Osteocyte (in vitro differentiated cells): ENCODE measurements at places on chromosomes 16 and 17. TPM values are rescaled to one million over a fixed set of nuclear protein-coding genes. Genes with fewer than 3 reads are reported as not detected.

DNA sequence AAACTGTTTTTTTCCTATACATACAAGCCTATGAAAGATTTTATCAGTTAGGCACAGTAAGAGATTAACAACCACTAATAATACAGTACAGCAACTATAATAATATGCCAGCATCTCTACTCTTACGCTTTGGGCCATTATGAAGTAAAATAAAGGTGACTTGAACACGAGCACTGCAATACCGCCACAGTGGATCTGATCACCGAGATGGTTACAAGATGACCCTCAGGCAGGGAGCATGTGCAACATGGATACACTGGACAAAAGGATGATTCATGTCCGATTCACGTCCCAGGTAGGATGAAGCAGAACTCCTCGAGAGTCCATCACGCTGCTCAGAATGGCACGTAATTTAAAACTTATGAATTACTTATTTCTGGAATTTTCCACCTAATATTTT is 10.5 kb downstream of the PELP1 start:
- H3K36me3 ChIP-seq = peaks cover 31% of the 10 kb centered on the region
- H3K27me3 ChIP-seq = no peaks in the 10 kb centered on the region
- DNase-seq = no peak
- H3K4me1 ChIP-seq = no peaks in the 10 kb centered on the region
- H3K27ac ChIP-seq = no peak overlapping the region

DNA sequence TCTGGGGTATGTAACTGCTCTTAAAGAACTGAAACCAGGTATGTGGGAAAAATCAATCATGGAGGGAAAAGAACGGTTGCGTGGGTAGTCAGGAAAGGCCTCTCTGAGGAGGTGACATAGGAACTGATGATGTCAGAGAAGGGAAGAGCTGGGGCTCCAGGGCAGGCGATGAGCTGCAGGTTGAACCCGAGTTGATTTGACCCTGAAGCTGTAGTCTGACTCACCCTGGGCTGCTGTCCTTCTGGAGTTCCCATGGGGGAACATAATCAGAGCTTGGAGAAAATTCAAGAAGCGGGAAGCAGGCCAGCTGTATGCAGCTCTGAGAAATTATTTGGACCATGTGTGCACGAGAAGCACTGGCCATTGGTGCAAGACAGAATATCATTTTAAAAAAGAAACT is 16.7 kb downstream of the SLC6A2 start:
- peaks cover 3% of the 10 kb centered on the region for H3K27me3 ChIP-seq
- H3K36me3 ChIP-seq = no peaks in the 10 kb centered on the region
- H3K4me3 ChIP-seq = no peak overlapping the region
- no peak for DNase-seq
- H3K27ac ChIP-seq = no peak overlapping the region

- no peak overlapping the region for H3K27ac ChIP-seq
- peaks cover 16% of the 10 kb centered on the region for H3K4me1 ChIP-seq
- no peak for DNase-seq
- no peaks in the 10 kb centered on the region for H3K36me3 ChIP-seq
Observed at GRCh38 chr16:71631776-71632175, 5.8 kb downstream of the MARVELD3 start.

GRCh38 chr16:66401610-66402009 is 25.5 kb upstream of the BEAN1 start:
- no peak overlapping the region for H3K4me3 ChIP-seq
- H3K27ac ChIP-seq = no peak overlapping the region
- H3K4me1 ChIP-seq = peaks cover 8% of the 10 kb centered on the region
- H3K27me3 ChIP-seq = peaks cover 18% of the 10 kb centered on the region
- H3K36me3 ChIP-seq = no peaks in the 10 kb centered on the region

AATK gene
- 0.37 TPM in 1 of 2 replicates, not detected in the other for total RNA-seq

DNA sequence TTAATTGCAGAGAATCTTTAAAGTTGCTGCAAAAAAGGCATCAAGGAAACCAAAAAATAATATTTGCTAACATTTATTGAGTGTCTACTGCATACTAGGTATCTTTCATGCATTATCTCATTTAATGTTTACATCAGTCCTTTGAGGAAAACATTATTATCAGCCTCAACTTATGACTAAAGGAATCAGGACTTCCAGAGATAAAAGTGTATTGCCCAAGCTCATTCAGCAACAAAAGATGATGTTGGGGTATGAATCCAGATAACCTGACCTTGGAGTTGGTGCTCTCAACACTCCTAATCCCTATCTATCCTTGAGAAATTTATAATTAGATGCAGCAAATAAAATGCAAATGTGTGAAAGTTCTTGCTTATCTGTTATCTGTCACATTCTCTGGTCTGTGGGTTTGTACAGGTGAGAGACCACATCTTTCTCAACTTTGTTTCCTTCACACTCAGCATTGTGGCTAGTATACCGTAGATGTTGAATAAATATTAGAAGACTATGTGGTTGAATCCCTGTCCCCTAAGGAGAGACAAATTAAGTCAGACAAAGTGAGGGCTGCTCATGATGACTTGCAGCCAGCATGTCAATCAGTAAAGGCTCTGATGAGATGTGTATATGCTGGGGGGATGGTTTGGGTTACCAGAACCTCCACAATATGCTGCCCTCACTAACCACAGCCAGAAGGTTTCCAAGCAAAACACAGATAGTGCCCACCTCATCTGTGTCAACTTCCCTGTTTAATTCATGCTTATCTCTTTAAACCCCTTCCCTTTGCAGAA is 82.6 kb downstream of the NOG start:
- H3K27ac ChIP-seq = no peak overlapping the region
- no peaks in the 10 kb centered on the region for H3K36me3 ChIP-seq
- DNase-seq = no peak
- H3K4me1 ChIP-seq = peaks cover 10% of the 10 kb centered on the region
- H3K27me3 ChIP-seq = peaks cover 63% of the 10 kb centered on the region
- no peak overlapping the region for H3K4me3 ChIP-seq

DNA sequence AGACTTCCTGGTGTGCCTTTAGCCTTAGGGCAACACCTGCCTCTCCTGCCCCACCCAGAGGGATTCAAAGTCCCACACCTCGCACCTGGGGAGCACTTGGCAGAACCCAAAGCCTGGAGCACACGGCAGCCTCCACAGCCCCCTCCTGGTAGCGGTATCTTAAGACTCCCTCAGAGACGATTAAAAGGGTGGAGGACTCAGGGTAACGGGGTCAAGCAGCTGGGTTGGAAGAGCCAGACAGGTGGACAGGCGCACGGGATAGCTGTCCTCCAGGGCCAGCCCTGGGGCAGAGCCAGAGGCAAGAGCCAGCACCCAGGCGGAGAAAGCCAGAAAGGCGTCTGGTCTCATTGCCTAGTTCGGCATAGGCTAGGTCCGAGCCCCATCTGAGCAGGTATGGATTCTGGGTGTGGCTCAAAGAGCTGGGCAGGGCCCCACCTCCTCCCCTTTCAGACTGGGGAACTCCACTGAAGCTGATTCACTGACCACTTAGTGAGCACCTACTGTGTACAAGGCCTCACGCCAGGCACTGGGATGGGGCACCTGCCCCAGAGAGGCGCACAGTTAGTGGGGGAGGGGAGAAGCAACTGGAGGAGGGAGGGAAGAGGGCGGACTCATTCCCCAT is 55.0 kb upstream of the MEAK7 start:
- H3K36me3 ChIP-seq = peaks cover 2% of the 10 kb centered on the region
- no peak overlapping the region for H3K4me3 ChIP-seq
- DNase-seq = no peak
- peaks cover 6% of the 10 kb centered on the region for H3K27me3 ChIP-seq
- H3K4me1 ChIP-seq = no peaks in the 10 kb centered on the region

DNA sequence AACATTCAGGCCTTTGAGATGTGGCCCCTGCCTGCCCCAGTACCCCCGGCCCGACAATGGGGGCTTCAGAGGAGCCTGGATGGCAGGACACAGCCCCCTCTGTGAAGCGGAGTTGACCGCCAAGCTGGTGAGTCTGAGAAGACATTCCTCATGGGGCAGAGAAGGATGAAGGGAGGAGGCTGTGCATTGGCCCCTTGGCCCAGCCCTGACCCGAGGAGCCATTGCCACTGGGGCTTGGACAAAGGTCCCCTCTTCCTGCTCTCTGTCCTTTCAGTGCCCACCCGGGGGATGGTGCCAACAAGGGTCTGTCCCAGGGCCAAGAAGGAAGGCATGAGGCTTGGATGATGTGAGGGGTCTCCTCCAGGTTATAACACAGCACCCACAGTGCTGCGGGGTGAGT is 30.9 kb upstream of the PHB1 start:
- no peaks in the 10 kb centered on the region for H3K36me3 ChIP-seq
- H3K27me3 ChIP-seq = peaks cover 34% of the 10 kb centered on the region

CCDC144A gene
- 0.05 and 0.16 TPM in 2 replicates for total RNA-seq

DNA sequence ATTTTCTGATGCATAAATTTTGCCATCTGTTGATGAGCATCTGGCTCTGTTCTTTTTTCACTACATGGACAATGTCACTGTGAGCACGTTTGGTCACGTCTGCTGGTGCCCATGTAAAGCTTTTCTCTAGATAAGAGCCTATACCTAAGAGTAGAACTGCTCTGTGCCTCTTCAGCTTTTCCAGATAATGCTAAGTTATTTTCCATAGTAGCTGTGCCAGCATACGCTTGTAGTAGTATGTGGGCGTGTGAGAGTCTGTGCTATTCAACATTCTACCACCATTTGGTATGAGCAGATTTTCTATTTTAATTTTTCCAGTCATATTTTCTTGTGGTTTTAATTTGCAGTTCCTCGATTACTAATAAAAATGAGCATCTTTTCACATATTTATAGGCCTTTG is 33.2 kb downstream of the VPS35L start:
- no peak overlapping the region for H3K4me3 ChIP-seq
- no peaks in the 10 kb centered on the region for H3K27me3 ChIP-seq
- peaks cover 20% of the 10 kb centered on the region for H3K4me1 ChIP-seq
- peaks cover 27% of the 10 kb centered on the region for H3K36me3 ChIP-seq

VPS9D1 gene
- total RNA-seq = 22.0 TPM in 2 replicates

KRTAP4-1 gene
- total RNA-seq = not detected in 2 replicates

- H3K27ac ChIP-seq = no peak overlapping the region
- H3K27me3 ChIP-seq = no peaks in the 10 kb centered on the region
- DNase-seq = no peak
- H3K36me3 ChIP-seq = no peaks in the 10 kb centered on the region
Observed at GRCh38 chr17:5045496-5045895, 10.3 kb upstream of the SLC52A1 start.

- no peak for DNase-seq
- H3K4me1 ChIP-seq = peaks cover 72% of the 10 kb centered on the region
Observed at GRCh38 chr16:14304891-14305460, 233.9 kb downstream of the MRTFB start.

CCDC154 gene
- total RNA-seq = 1.0 and 2.5 TPM in 2 replicates

- no peak overlapping the region for H3K27ac ChIP-seq
- H3K4me3 ChIP-seq = no peak overlapping the region
- peaks cover 2% of the 10 kb centered on the region for H3K36me3 ChIP-seq
- peaks cover 27% of the 10 kb centered on the region for H3K4me1 ChIP-seq
Observed at GRCh38 chr16:64445245-64445644, 676.6 kb downstream of the CDH11 start.

DNA sequence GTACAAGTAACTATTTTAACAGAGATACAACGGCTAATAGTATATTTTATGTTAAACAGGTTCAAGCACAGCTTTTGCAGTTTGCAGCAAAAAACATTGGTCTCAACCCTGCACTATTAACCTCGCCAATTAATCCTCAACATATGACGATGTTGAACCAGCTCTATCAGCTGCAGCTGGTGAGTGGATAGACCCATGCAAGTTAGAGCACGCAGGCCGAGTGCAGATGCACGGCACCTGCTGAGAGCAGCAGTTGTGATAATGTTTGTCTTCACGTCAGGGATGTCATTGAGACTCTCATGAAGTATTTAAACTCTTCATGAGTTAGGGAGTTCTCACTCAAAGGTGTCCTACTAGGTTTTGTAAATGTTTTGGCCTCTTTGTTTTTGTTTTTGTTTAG is 45.6 kb downstream of the TMC6 start:
- no peak for DNase-seq
- peaks cover 34% of the 10 kb centered on the region for H3K36me3 ChIP-seq
- H3K27ac ChIP-seq = no peak overlapping the region
- no peak overlapping the region for H3K4me3 ChIP-seq
- no peaks in the 10 kb centered on the region for H3K4me1 ChIP-seq

DNA sequence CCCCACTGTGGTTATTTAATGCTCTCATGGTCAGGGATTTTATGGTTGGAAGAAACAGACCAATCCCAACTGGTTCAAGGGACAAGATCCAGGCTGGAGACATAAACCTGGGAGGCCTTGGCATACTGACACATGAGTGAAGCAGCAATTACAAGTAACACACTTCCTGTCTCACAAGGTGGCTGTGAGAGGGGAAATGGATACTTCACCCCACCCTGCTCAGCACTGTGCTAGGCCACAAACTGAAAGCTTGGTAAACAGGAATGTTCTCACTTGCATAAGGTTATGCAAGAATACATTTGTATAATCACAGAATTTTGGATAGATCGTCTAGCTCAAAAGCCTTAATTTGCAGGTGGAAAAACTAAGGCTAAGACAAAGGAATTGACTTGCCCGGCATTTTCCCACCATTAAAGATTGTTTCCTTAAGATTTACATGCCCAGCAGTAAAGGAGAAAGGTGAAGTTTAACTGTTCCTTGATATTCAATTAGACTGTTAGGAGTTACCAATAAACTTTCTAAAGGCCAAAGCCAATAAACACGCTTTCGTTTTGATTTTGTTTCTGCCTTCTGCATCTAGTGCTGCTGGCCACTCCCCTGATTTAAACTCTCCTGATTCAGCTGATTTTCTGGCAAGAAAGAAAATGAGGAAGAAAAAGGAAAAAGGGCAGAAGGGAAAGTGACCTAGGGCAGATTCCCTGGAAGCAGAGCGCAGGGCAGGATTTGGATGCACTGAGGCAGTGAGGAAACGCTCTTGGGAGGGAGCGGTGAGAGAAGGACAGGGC is 215.6 kb upstream of the CDH5 start:
- DNase-seq = no peak
- H3K4me1 ChIP-seq = peaks cover 61% of the 10 kb centered on the region
- H3K27me3 ChIP-seq = no peaks in the 10 kb centered on the region
- no peaks in the 10 kb centered on the region for H3K36me3 ChIP-seq

GRCh38 chr17:58417300-58418092 is at the start of gene RNF43:
RNF43 (minus strand) TSS chr17:58417534; CDS start chr17:58415577, 1,957 bp downstream.
- H3K27me3 ChIP-seq = peaks cover 56% of the 10 kb centered on the region
- H3K27ac ChIP-seq = no peak within 1 kb of the TSS
- peaks cover 6% of the 10 kb centered on the region for H3K4me1 ChIP-seq
- H3K4me3 ChIP-seq = peak within 1 kb of the TSS; percentile 65
- peak; percentile 87 for DNase-seq

ATAD5 gene
- total RNA-seq = 3.0 TPM in 2 replicates

DNA sequence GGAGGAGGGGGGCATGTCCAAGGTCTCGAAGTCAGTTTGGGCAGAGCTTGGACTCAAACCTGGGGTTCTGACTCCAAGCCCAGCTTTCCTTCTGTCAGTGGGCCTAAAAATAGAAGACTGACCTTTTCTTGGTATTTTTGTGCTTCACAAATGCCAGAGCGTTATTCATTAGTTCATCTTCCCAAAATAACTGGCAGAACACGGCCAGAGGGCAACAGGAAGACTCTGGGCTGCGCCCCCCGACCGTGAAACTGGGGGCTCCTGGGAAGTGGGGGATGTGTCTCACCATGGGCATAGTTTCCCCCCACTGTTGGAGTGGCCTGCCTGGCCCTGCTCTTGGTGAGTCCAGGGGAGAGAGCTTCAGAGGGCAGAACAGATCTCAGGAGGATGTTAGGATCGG is 94.0 kb downstream of the SOCS1 start:
- peaks cover 11% of the 10 kb centered on the region for H3K4me1 ChIP-seq
- DNase-seq = no peak
- peaks cover 14% of the 10 kb centered on the region for H3K36me3 ChIP-seq
- H3K27ac ChIP-seq = no peak overlapping the region
- H3K27me3 ChIP-seq = no peaks in the 10 kb centered on the region
- no peak overlapping the region for H3K4me3 ChIP-seq
